ENCODE measurements at places on chromosomes 2 and 18. TPM values are rescaled to one million over a fixed set of nuclear protein-coding genes. Genes with fewer than 3 reads are reported as not detected.

Gene UGT1A7
- polyA plus RNA-seq = not detected

Gene GPR39
- 4.1 TPM for polyA plus RNA-seq

Gene STK11IP
- polyA plus RNA-seq = 33.0 TPM

Gene FEV
- 0.17 TPM for polyA plus RNA-seq

Gene SLC35F6
- 18.1 TPM for polyA plus RNA-seq

Gene CXXC1
- polyA plus RNA-seq = 96.0 TPM

Gene SERPINB2
- polyA plus RNA-seq = 0.14 TPM

DNA sequence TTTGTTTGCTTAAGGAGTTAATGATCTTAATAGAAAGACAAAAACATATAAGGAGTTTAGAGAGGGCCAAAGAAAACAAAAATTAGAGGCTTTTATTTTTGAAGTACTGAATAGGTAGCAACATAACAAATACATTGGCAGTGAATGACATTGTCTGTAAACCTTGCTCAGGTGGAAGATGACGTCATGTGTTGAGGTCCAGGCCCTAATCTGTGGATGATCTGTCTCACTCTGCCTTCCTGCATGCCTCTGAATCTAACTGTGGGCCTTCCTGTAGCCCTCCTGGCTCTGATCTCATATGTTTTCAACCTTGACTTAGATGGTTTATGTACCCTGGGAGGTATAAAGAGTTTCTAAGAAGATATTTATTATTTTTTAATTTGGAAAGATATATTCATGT, 58.1 kb upstream of the DYNAP start:
- no peak for DNase-seq

DNA sequence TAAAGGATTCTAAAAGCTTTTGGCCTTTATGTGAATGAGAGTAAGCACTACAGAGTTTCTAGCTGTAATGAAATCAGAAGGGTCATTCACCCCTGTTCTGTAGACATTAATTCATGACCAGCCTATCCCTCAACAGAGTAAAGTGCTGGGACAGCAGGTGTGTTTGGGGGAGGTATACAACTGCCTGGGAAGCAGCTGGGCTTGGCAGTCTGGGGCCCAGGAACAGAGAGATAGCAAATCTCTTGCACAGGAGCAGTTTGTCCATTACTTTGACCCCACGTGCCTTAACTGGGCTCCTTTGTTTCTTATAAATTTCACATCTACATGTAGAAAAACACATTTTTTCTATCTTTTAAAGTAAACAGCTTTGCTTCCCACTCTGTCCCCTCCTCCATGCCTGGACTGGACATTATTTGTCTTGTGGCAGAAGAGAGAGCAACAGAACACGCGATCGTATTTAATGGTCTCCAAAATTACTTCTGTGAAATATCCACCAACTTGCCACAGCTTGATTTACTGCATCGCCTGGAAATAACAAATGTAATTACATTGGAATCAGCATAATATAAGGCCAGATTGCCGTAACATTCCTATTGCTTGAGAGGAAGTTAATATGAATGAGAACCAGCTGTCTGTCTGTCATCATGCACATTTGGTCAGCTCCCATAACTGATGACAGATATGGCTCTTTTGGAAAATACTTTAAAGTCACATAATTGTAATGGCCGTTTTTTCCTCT, 263.8 kb downstream of the RBM43 start:
- DNase-seq = no peak

DNA sequence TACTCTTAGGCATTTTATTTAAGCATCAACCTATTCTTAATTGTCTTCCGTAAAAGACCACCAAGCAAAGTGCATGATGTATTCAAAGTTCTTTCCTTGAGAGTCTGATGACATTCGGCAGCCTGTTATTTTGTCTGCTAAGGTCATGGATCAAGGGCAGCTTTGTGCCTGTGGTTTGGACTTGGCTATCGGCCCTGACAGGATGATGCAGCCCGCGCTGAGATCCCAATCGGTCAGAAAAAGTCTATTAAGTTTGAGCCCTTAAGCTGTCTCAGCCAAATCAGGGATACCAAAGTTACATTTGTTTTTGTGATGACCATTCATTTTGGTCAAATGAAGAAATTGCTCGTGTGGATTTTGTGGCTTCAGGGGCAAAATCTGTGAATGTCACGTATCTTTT, 718.9 kb upstream of the FANCL start:
- DNase-seq = no peak

DNA sequence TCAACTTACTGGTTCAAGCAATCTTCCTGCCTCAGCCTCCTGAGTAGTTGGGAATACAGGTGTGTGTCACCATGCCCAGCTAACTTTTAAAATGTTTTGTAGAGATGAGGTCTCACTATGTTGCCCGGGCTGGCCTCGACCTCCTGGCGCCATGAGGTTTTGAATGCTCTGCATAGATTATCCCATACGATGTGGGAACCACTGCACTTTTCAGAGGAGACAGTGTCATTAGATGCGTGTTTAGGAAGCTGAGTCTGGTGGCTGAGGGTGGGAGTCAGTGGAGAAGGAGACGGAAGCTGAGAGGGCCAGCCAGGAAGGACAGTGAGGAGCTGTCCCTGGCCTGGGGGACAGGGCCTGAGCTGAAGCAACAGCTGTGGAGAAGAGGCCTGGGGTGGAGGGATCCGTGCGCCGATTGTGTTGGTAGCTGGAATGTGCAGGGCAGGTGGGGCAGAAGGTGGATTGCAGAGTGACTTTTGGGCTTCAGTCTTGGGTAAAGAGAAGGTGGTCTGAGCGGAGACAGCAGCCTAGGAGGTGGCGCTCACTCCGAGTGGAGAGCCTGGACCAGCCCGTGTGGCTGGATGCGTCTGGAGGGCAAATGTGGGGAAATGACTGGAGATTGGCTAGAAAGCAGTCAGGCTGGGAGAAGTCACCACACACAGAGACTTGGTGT, 68.0 kb downstream of the LDLRAD4 start:
- DNase-seq = no peak

DNA sequence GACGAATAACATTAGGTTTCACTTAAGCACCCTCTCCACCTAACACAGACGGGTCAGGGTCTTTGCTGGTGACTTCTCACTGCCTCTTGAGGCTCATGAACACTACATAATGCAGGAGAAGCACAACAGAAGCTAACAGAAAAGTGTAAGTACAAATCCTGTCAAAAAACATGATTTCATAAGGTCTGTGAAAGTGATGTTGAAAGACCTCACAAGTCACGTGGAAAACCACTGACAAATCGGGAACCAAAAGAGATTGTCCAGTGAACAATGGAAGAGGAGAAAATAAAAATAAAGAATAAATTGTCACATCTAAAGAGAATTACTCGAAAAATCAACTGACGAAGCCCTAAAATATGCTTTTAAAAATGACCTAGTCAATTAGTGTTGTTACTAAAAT, 14.0 kb downstream of the PSD4 start:
- DNase-seq = no peak

DNA sequence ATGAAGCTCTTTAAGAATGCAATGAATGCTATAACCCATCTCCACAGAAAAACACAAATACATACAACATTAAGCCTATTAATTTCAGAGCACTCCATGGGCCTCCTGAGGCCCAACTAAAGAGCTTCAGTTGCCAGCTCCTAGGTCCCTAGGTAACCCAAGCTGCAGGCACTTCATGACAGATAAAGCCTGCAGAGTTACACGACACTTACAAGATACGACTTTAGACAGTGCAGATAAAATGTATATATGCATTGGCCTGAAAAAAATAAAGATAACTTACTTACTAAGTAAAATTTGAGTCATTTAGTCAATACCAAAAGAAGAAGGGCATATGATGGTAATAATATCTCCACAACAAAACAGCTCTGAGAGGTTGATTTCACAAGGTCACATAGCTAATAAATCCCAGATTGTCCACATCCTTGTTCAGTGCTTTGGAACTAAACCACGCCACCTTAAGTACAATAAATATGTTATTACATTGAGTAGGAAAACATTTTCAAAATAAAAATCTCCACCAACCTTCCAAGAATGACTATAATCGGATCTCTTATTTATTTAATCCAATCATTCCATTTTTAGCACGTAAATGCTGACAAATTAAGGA, 3.4 kb downstream of the MAP4K3 start:
- DNase-seq = no peak

- no peak for DNase-seq
Observed at GRCh38 chr2:9266711-9267110, 60.1 kb downstream of the ASAP2 start.

DNA sequence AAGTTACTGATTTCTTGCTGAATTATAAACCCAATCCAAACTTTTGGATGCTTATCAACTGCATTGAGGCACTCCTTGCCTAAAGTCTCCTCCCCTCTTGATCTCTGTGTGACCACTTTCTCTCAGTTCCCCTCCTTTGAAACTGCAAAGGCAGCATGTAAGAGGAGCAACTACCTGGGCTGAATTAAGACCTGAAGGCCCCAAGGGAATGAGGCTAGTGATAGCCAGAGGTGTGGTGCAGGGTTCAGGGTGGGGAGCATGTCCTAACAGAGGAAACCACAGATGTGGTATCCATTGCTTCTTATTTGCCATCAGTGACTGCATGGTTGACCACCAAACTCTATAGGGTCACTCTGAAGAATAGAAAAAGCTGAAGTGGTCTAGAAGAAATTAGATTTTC, 557.9 kb downstream of the TNS1 start:
- no peak for DNase-seq

DNA sequence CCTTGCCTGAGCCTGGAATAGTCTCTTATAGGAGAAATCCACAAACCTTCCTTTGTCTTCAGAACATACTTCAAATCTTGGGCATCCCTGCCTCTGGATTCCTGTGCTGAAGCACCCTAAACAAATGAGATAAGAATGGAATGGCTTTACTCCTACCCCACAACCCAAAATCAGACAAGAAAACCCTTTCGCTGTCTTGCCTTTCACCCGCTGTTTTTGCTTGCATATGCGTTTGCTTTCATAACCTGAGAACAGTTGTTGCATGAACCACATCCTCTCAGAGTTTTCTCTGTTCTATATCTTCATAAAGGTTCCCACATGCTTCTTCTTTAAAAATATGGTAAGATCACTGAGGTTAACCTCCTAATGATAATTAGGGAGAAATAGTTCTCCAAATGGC, 132.1 kb upstream of the MAP3K20 start:
- DNase-seq = no peak

DNA sequence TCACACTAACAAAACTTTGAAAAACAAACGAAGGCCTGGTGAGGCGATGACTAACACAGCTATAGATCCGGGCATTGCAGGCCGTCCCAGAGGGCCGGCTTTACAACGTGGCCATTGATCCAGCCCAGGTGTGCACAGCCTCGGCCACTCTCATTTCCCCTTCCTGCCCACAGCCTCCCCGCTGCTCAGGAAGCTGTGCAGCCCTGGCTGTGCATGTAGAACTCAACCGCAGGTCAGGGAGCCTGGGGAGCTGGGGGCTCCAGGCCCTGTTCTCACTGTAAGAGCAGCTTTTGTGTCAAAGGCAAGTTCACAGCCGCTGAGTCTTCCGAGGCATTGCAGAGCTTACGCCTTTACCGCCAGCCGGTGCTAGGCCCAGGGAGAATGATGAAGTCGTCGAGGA, 87.2 kb downstream of the LONRF2 start:
- DNase-seq = no peak

DNA sequence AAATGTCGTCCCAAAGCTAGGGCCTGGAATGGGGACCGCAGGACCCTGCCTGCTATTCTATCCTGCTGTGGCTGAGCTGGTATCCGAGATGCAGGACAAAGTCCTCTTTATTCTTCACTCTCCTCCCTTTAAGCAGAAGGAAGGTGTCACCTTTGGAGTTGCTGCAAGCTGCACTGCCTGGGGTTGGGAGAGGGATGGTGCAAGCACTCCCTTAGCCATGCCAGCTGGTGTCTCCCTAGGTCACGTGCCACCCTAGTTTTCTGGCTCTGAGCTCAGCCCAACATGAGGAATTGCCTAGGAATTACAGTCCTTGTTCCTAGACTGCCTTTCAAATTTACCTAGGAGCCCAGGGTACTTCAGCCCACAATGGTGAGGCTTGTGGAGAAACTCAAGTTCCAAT, 21.4 kb upstream of the FAM228A start:
- no peak for DNase-seq

DNA sequence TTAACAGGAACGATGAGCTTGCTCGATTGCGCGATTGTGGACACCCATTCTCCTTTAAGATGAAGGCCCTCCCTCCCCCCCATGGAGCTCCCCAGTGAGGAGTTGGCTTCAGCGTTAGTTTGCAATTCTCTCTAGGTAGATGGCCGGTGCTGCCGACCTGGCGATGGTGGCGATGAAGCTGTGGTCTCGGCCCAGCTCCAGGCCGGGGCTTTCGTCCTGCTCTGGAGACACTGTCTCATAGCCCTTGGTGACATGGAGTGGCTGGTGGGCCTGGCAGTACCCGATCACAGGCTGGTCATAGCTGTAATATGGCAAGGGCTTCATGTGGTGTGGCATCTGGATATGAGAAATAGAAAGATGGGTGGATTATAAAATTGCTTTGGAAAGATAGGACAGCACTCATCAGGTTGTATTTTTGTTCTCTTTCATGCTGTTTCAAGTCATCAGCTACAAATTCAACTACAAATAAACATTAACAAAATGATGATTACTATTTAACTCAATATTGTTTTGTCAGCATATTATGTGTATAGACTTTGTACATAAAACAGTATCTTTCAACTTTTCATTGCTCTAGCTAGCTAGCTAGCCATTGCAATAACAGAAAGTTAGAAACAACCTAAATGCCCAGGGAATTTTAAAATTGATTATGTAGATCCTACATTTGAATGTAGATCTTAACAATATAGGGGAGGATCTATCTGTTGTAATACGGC, 773.4 kb downstream of the LRRTM4 start:
- no peak for DNase-seq

DNA sequence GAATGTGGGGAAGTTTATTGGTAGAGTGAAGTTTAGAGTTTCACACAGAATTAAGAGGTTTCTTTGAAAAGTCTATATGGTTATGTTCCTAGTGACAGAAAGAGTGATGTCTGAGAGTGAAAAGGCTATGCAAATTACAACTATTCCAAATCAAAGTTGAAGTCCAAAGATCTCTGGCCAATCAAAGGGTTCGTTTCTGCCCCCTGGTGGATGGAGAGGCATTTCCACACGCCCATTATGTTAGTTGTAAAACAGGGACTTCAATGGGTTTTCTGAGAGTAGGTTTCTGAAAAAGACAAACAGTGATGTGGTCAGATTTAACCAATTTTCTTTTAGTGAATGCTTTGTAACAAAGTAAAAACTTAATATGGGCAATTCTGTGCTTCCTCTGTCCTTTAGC, 441.5 kb upstream of the POU3F3 start:
- no peak for DNase-seq

DNA sequence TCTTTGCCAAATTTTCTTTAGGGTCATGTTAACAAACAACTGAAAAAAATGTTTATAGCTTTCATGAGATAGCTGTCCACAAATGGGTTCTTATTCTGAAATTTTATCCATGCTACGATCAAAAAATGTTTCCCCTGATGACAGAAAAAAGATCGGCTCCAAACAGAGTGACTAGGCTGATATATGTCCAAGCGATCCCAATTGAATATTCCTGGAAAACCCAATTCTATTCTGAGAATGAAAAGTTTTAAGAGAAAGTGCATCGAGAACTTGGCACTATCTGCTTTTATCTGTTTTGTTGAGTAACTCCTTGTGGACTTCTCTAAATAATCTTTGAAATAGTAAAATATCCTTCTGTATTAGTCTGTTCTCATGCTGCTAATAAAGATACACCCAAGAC, 19.1 kb downstream of the KCNE4 start:
- DNase-seq = no peak

- no peak for DNase-seq
Observed at GRCh38 chr2:144201868-144202468, 318.0 kb downstream of the ZEB2 start.

Data from renal pelvis (tissue), 12 donors.